ENCODE measurements at places on chromosomes 6 and 20. TPM values are rescaled to one million over a fixed set of nuclear protein-coding genes. Genes with fewer than 3 reads are reported as not detected.

The ISM1 gene
- total RNA-seq, result 0.26 TPM

The NHLRC1 gene
- total RNA-seq, result 3.1 TPM

The PGC gene
- not detected for total RNA-seq

The TEAD3 gene
- total RNA-seq, result 9.6 TPM

The OXT gene
- not detected for total RNA-seq

The LIN28B gene
- not detected for total RNA-seq

The EDEM2 gene
- 61.4 TPM for total RNA-seq

The TM9SF4 gene
- total RNA-seq, result 22.3 TPM

The FERMT1 gene
- 3.3 TPM for total RNA-seq
